Tongue (tissue), 3 donors: ENCODE measurements at places on chromosomes 13 and 19.

- peak; percentile 52 for DNase-seq
Observed at GRCh38 chr13:65063753-65064152, 2166.4 kb downstream of the PCDH9 start.

DNA sequence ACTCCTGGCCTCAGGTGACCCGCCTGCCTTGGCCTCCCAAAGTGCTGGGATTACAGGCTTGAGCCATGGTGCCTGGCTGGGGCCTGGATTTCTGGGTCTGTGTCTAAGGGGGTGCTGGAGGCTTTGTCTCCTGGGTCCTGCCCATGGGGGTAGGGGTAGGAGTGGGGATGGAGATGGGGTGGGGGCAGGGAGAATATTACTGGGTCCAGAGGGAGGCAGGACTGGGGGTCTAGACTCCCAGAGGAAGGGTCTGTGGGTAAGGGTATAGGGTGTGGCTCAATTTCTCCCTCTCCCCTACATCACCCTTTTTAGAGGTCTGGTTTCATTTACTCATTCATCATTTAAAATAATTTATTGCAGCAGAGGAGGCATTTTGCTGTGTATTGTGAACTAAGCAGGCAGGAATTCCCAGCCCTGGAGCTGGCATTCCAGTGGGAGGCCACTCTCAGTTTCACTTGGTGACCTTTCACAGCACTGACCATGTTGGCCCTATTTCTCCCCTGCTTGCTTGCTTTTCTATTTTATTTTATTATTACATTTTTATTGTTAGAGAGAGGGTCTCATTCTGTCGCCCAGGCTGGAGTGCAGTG is 810 bp upstream of the NFKBID start:
- no peak for DNase-seq

GRCh38 chr13:108212886-108213285 is 2.5 kb downstream of the LIG4 start:
- DNase-seq, result no peak

GRCh38 chr13:111323950-111324651 is 3.7 kb downstream of the TEX29 start:
- DNase-seq, result no peak

DNA sequence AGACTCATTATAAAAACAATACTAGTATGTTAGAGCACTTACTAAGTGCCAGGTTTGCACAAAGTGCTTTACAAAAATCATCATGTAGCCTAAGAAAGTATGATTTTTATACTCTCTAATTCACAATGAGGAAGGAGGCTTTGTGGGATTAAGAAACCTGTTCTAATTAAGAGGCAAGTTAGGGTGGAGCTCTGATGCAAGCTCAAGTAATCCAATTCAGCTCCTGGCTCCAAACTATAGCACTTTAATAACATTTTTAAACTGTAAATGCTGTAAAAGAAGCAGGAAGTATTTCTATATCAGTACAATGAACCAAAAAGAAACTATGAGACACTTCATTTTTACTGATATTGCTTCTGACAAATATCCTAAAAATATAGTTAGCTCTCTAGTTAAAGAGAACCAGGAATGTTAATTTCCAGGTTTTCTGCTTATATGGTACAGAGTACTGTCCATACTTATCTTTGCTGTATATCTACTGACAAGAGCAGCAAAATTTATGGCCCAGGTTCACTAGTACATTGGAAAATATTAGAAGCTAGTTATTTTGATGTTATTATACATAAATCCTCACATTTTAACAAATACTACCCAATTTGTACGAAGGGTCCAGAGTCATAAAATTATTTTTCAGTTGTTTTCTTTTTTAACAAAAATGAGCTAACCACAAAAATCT is 482.0 kb downstream of the DIAPH3 start:
- no peak for DNase-seq

GRCh38 chr13:27293873-27294515 is 23.4 kb downstream of the RASL11A start:
- DNase-seq, result no peak

- peak; percentile 91 for DNase-seq
Observed at GRCh38 chr19:13154241-13154778, 4.1 kb downstream of the IER2 start.

GRCh38 chr19:52170863-52171320 is 529 bp downstream of the ZNF836 start:
- no peak for DNase-seq

DNA sequence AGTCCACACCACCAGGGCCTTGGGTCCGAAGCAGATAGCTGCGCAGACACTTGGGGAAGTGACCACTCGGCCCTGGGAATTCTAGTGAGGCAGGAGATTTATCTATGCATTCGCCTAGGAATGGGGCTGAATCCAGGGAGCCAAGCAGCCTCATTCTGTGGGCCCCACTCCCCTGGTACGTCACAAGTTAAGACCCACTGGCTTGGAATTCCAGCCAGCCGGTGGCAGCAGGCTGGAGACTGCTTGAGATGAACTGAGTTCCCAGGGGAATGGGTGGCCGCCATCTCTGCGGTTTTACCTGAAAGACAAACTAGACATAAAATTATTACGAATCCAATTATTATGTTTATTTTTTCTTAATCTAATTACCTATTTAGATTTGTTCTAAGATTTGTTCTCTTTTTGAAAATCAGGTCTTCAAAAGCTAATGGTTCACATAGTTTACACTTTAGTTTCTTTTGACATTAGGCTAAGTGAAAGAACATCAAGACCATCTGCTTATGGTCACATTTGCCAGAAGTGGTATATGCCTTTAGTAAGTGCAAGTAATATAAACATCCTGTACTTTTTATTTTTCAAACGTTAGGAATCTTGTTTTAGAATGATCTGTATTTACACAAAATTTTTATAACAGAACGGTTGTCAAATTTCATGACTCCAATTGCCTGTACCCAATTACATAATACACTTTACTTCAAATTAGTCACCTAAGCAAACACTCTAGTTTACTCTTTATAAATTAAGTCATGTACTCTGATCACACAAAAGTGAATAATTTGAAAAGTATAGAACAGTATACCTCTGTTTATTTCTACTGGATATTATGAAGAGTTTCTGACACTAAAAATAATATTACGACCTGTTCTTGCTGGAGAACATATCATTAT is 74.4 kb downstream of the SLITRK6 start:
- DNase-seq, result no peak

DNA sequence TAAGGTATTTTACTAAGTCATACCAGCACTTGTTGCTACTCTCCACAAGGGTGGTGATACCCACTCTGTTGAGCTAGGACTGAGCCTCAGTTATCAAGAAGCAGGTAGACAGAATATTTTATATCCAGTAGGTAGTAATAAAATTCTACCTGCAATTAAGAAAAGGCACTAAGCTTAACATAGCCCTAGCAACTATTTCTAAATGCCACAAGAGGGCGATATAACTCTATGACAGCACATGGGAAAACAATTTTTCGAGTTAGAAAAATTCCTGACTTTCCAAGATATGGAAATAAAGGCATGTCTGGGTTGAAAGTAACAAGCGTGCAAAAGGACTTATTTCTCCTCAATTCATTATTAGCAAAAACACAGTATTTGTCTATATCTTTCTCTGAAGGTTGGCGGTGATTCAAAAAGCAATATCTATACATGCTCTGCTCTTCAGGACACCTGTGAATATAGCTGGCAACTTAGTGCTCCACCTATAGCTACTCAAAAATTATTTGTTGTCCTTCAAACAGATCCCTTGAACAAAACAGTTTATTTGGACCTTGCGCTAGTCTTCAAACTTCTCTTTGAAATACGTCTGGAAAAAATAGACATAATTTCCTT is 14.7 kb downstream of the CCDC169 start:
- peak; percentile 72 for DNase-seq

DNA sequence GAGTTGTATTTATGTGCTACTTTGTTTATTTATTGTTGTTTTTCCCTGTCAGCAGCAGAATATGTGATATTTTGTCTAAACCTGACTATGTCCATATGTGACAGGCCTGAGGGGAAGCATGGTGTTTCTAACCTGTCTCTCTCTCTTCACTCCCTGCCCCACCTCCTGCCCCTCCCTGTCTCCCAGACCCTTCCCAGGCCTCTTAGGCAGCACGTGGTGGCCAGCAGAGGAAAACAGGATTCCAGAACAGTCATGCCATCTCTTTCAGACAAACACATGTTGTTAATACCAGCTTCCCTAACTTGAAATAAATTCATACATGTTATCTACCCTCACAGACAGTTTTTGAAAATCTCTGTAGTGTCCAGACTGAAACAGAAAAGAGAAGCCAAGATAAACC is 31.0 kb upstream of the ATP11A start:
- peak; percentile 39 for DNase-seq

- DNase-seq, result peak; percentile 79
Observed at GRCh38 chr19:16285769-16286498, 38.7 kb upstream of the KLF2 start.

- DNase-seq, result peak; percentile 34
Observed at GRCh38 chr13:76778853-76779252, 107.4 kb downstream of the KCTD12 start.

- DNase-seq, result no peak
Observed at GRCh38 chr13:23632048-23632582, 61.9 kb downstream of the TNFRSF19 start.

- DNase-seq, result no peak
Observed at GRCh38 chr13:67299751-67300150, 69.6 kb upstream of the PCDH9 start.

DNA sequence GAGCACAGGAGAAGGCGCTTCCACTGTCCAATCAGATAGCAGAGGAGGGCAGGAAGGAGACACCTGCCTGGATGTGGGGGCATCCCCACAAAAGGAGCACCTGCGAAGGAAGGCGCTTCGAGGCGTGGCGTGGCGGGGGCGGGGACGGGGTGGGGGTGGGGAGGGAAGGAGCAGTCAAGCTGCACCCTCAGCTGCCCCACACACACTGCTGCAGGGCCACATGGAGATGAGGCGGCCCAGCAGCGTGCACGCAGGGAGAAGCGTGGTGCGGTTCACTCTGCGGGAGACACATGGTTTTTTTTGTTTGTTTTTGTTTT is 21.4 kb downstream of the ANKRD27 start:
- no peak for DNase-seq

DNA sequence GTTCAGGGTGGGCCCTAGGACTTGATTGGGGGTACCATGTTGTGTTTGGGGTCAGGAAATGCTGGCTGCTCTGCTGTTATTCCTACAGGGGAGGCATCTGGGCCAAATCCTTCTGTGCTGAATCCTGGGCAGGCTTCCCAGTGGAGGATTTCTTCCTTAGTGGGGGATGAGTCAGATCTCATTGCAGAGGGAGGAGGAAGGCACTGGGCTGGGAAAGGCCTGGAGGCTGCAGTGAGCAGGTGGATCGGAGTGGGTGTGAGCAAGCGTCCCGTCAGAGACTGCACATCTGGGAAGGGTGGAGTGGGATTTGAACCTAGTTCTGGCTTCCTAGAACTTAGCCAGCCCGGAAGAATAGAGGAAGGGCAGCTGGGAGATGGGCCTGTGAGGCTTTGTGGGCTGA is 11.5 kb downstream of the CCDC124 start:
- peak; percentile 59 for DNase-seq

GRCh38 chr13:50126263-50126992 is 111.2 kb downstream of the KCNRG start:
- DNase-seq, result peak; percentile 64

GRCh38 chr13:47399599-47399998 is 502.7 kb upstream of the HTR2A start:
- DNase-seq, result no peak
